ENCODE measurements at places on chromosomes 6 and 20. TPM values are rescaled to one million over a fixed set of nuclear protein-coding genes. Genes with fewer than 3 reads are reported as not detected.

The PPP1R18 gene
- total RNA-seq, result 49.8 TPM

The PKIB gene
- 3.8 TPM for total RNA-seq

The KLHDC3 gene
- 59.6 TPM for total RNA-seq

The CD93 gene
- 1.00 TPM for total RNA-seq

The GSTA1 gene
- not detected for total RNA-seq

The FERMT1 gene
- total RNA-seq, result 5.2 TPM

The EEF1A1 gene
- total RNA-seq, result 18,177 TPM

The SNAP25 gene
- total RNA-seq, result 0.44 TPM

The PHF1 gene
- 29.7 TPM for total RNA-seq

The GGTLC1 gene
- not detected for total RNA-seq

The LTB gene
- not detected for total RNA-seq

The PLEKHG1 gene
- 1.3 TPM for total RNA-seq

The OR2B6 gene
- total RNA-seq, result not detected

The MTHFD1L gene
- total RNA-seq, result 60.0 TPM

The SPATA25 gene
- 1.5 TPM for total RNA-seq

The PBX2 gene
- total RNA-seq, result 41.6 TPM

The FOXP4 gene
- 2.8 TPM for total RNA-seq

The CCN6 gene
- not detected for total RNA-seq

The SLC4A11 gene
- total RNA-seq, result 0.75 TPM

The TFAP2C gene
- total RNA-seq, result 9.5 TPM

The LCA5 gene
- total RNA-seq, result 6.7 TPM

The NOTCH4 gene
- 1.4 TPM for total RNA-seq

The C20orf144 gene
- 0.11 TPM for total RNA-seq

The MUCL3 gene
- not detected for total RNA-seq

The LY6G6D gene
- not detected for total RNA-seq

The TGM3 gene
- total RNA-seq, result not detected

The MMP24 gene
- 0.11 TPM for total RNA-seq

The HLA-DOA gene
- not detected for total RNA-seq

The OR2H2 gene
- not detected for total RNA-seq

The NRN1 gene
- 0.11 TPM for total RNA-seq

The RAET1L gene
- not detected for total RNA-seq

The SRMS gene
- not detected for total RNA-seq

The SLC13A3 gene
- total RNA-seq, result 3.1 TPM

The SEL1L2 gene
- not detected for total RNA-seq

Data from uterine smooth muscle cell (primary cell).